Esophagus squamous epithelium (tissue), 5 donors: ENCODE measurements at places on chromosomes 5 and 9.

- DNase-seq: no peak
- H3K27me3 ChIP-seq: no peaks in the 10 kb centered on the region
- H3K36me3 ChIP-seq: no peaks in the 10 kb centered on the region
- H3K4me3 ChIP-seq: peak overlapping the region; percentile 80
- peaks cover 32% of the 10 kb centered on the region for H3K4me1 ChIP-seq
These were observed 705 bp downstream of the SEPTIN8 start for GRCh38 chr5:132776131-132776937.

DNA sequence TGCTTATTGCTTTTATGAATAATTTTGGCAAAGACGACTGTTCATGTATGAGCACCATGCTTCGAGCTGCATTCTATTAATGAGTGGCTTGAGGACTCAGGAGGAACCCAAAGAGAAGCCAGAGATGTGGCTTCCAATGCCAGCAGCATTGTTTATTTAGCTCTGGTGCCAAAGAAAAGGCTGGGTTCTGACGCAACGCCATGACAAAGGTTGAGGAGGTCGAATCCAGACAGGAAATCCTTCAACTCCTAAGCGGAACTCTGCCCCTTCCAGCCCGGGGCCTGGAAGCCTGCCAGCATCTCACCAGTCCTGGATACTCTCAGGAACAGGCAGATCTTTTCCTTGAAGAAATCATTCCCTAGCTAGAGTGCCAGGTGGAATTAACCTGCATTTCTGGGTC lies 104.4 kb downstream of the ARHGAP26 start:
- DNase-seq: no peak
- H3K36me3 ChIP-seq: no peaks in the 10 kb centered on the region
- H3K4me1 ChIP-seq: peaks cover 60% of the 10 kb centered on the region
- H3K27me3 ChIP-seq: no peaks in the 10 kb centered on the region

DNA sequence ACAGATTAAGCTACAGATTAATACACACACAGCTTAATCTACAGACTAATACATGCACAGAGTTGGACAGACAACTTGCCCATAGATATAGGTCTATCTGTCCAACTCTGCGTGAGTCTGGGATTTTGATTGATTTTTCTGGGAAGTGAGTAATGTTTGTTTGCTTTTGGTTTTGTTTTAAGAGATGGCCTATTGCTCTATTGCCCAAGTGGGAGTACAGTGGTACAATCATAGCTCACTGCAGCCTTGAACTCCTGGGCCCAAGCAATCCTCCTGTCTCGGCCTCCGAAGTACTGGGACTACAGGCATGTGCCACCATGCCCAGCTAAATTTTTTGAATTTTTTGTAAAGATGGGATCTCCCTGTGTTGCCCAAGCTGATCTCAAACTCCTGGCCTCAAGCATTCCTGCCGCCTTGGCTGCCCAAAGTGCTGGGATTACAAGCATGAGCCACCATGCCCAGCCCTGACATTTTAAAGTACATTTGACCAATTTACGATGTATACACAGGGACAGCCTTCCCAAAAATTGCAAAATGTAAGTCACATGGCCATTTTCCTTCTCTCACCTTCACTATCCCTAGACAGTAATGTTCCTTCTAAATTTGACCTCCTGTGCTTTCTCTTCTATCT lies 50.8 kb downstream of the PAPPA start:
- H3K4me3 ChIP-seq: no peak overlapping the region
- no peaks in the 10 kb centered on the region for H3K27me3 ChIP-seq
- no peak for DNase-seq
- H3K27ac ChIP-seq: no peak overlapping the region

- DNase-seq: no peak
- H3K36me3 ChIP-seq: no peaks in the 10 kb centered on the region
- H3K27ac ChIP-seq: no peak overlapping the region
- H3K27me3 ChIP-seq: no peaks in the 10 kb centered on the region
These were observed 347.1 kb downstream of the ARHGEF28 start for GRCh38 chr5:73973135-73973534.

GRCh38 chr9:9352877-9353481 lies 1259.8 kb downstream of the PTPRD start:
- no peaks in the 10 kb centered on the region for H3K4me1 ChIP-seq
- no peaks in the 10 kb centered on the region for H3K27me3 ChIP-seq
- no peak overlapping the region for H3K27ac ChIP-seq
- no peak overlapping the region for H3K4me3 ChIP-seq
- no peak for DNase-seq
- H3K36me3 ChIP-seq: no peaks in the 10 kb centered on the region

- no peak overlapping the region for H3K4me3 ChIP-seq
- H3K4me1 ChIP-seq: no peaks in the 10 kb centered on the region
- no peak overlapping the region for H3K27ac ChIP-seq
- H3K36me3 ChIP-seq: no peaks in the 10 kb centered on the region
- no peak for DNase-seq
These were observed 210.1 kb upstream of the SLC24A2 start for GRCh38 chr9:19998823-19999455.

DNA sequence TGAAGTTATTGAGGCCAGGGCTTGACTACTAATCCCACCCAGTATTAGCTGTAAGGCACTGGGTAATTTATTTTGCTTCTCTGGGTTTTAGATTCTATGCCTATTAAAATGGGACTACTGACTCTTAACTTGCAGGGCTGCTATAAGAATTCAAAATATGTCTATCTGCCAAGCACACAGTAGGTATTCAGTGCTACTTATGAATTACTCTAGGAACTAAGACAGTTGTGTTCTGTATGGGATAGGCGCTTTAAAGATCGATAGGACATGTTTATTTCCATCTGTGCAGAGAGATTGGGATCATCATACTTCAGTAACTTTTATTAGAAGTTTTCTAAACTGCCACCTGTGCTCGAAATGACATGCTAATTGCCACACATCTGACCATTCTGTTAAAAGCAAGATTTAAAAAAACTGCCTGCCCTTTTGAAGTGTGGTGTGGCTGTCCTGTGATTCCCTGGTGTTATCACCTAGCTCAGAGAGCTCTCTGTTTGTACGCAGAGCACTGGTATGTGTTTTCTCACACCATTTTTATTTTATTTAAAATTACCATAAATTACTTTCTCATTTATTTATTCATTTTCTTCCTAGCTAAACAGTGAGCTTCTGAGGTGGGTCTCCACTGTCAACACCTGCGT lies 58.7 kb downstream of the FYB1 start:
- no peaks in the 10 kb centered on the region for H3K27me3 ChIP-seq
- DNase-seq: no peak
- H3K36me3 ChIP-seq: no peaks in the 10 kb centered on the region
- H3K4me1 ChIP-seq: peaks cover 8% of the 10 kb centered on the region
- no peak overlapping the region for H3K27ac ChIP-seq

GRCh38 chr9:129199044-129199435 lies 21.0 kb upstream of the IER5L start:
- DNase-seq: no peak
- H3K36me3 ChIP-seq: no peaks in the 10 kb centered on the region
- H3K4me3 ChIP-seq: no peak overlapping the region
- H3K27ac ChIP-seq: peak overlapping the region; percentile 52

DNA sequence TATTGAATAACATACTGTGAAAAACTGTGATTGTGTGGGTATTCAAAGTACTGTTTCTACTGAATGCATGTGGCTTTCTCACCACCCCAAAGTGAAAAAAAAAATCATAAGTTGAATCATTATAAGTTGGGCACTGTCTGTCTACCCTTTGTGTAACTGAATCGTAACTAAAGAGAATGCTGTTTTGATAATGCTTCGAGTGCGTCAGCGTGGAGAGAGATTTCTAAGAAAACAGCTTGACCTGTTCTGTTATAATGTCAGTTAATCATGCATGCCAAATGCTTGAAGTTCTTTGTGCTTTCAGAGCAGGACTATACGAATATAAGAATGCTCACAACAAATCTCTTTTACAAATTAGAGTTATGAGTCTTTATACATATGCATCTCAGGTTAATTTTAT lies 148.8 kb upstream of the SGCD start:
- H3K27ac ChIP-seq: no peak overlapping the region
- no peaks in the 10 kb centered on the region for H3K4me1 ChIP-seq
- H3K27me3 ChIP-seq: no peaks in the 10 kb centered on the region
- DNase-seq: no peak
- no peak overlapping the region for H3K4me3 ChIP-seq

GRCh38 chr5:28810751-28811136 lies 1772.4 kb upstream of the CDH9 start:
- H3K4me3 ChIP-seq: no peak overlapping the region
- no peak for DNase-seq
- H3K36me3 ChIP-seq: no peaks in the 10 kb centered on the region
- no peak overlapping the region for H3K27ac ChIP-seq
- H3K4me1 ChIP-seq: no peaks in the 10 kb centered on the region

GRCh38 chr5:62385816-62386400 lies 17.8 kb downstream of the DIMT1 start:
- H3K4me3 ChIP-seq: no peak overlapping the region
- peak overlapping the region; percentile 74 for H3K27ac ChIP-seq
- H3K27me3 ChIP-seq: no peaks in the 10 kb centered on the region
- H3K4me1 ChIP-seq: peaks cover 47% of the 10 kb centered on the region
- no peak for DNase-seq

- H3K4me1 ChIP-seq: no peaks in the 10 kb centered on the region
- no peaks in the 10 kb centered on the region for H3K36me3 ChIP-seq
- no peak overlapping the region for H3K27ac ChIP-seq
- no peaks in the 10 kb centered on the region for H3K27me3 ChIP-seq
- no peak for DNase-seq
- H3K4me3 ChIP-seq: no peak overlapping the region
These were observed 380.9 kb upstream of the MEF2C start for GRCh38 chr5:89263846-89264245.

- H3K27ac ChIP-seq: no peak overlapping the region
- H3K36me3 ChIP-seq: no peaks in the 10 kb centered on the region
- no peak overlapping the region for H3K4me3 ChIP-seq
These were observed 49.2 kb downstream of the ROR2 start for GRCh38 chr9:91900797-91901177.

GRCh38 chr9:133369933-133370332 lies 5.9 kb downstream of the SURF4 start:
- no peak for DNase-seq
- H3K4me3 ChIP-seq: no peak overlapping the region
- peaks cover 69% of the 10 kb centered on the region for H3K4me1 ChIP-seq
- peak overlapping the region; percentile 54 for H3K27ac ChIP-seq
- peaks cover 17% of the 10 kb centered on the region for H3K36me3 ChIP-seq
- H3K27me3 ChIP-seq: no peaks in the 10 kb centered on the region

DNA sequence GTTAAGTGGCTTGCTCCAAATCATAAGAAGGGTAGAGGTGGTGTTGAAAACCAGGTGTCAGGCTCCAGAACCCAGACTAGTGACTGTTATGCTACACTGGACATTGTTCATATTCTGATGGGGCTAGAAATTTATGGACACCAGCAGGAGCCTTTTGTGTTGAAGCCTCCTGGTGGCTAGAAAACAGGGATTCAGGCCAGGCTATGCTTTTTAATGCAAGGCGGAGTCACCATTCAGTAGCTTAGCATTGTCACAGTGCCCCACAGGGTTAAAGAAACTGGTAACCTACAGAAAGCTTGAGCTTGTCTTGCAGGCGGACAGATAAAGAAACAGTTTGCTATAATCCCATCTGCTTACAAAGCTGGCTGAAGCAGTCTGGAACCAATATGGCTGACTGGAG lies 23.0 kb upstream of the GOLM1 start:
- no peak overlapping the region for H3K27ac ChIP-seq
- no peaks in the 10 kb centered on the region for H3K27me3 ChIP-seq
- no peak for DNase-seq
- no peaks in the 10 kb centered on the region for H3K36me3 ChIP-seq
- no peaks in the 10 kb centered on the region for H3K4me1 ChIP-seq

DNA sequence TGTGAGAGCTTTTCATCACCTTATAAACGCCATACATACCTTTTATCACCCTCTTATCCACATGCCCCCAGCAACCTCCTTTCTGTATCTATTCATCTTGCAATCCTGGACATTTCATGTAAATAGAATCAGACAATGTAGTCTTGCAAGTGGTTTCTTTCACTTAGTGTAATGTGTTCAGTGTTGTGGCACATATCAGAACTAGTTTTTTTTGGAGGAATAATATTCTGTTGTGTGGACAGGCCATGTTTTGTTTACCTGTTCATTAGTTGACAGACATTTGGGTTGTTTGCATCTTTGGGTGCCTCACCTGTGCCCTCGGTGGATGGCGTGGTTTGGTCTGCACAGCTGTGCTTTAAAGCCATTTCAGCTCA lies 1.3 kb downstream of the SQSTM1 start:
- DNase-seq: no peak
- peaks cover 36% of the 10 kb centered on the region for H3K36me3 ChIP-seq
- H3K4me3 ChIP-seq: peak overlapping the region; percentile 76
- no peaks in the 10 kb centered on the region for H3K27me3 ChIP-seq
- peak overlapping the region; percentile 98 for H3K27ac ChIP-seq

DNA sequence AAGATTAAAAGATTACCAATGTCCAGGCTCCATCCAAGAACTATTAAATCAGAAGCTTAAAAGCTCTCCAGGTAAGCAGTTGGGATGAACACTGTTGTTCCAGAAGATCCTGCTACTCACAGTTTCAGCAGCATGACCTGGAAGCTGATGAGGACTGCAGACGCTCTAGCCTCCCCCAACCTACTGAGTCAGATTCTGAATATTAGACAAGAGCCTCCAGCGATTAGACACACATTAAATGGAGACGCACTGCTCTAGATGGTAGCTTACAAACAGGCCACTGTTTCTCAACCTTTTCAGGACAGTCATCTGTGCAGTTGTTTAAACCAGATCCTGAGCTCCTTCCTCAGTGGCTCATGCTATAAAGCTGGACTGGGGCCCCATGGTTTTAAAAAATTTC lies 54.3 kb downstream of the MTMR12 start:
- H3K4me1 ChIP-seq: peaks cover 23% of the 10 kb centered on the region
- no peak overlapping the region for H3K27ac ChIP-seq
- no peaks in the 10 kb centered on the region for H3K27me3 ChIP-seq
- H3K4me3 ChIP-seq: no peak overlapping the region
- H3K36me3 ChIP-seq: peaks cover 86% of the 10 kb centered on the region
- no peak for DNase-seq

DNA sequence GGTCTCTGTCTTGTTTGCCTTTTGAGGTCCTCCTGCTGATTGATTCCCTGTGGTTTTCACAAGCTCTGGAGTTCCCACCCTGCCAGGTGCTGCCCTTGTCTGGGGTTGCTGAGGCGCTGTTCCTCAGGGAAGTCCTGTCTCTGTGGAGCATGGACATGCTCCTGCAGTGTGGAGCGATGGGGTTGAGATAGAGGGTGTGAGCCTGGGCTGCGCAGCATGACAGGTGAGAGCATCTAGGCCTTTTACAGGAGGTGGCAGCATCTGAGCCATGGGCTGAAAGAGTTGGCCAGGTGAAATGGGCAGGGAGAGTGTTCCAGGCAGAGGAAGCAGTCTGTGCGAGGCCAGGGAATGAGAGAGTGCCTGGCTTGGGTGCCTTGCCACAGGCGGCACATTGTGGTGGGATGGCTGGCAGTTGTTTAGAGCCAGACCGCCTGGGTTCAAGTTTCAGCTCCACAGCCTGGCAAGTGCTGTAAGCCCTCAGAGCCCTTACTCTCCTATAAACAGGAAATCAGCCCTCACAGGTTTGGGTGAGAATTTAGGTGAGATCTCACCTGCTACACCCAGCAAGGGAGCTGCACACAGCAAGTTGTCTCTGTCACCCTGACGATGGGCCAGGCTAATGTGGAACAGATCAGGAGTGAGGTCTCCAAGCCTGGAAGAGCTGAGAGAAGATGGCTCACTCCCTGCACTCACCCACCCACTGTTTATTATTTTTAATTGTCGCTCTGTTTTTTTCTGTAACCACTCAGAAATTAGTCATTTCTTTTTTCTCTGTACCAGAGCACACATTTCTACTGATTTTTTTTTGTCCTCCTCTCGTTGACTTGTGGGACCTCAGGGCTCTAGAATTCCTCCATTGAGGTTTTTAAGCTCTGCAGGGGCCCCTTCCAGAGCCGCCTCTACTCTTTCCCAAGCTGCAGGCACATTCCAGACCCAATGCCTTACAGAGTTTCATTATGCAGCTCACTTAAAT lies 19.6 kb downstream of the TCOF1 start:
- no peak for DNase-seq
- no peaks in the 10 kb centered on the region for H3K27me3 ChIP-seq
- H3K27ac ChIP-seq: no peak overlapping the region
- no peak overlapping the region for H3K4me3 ChIP-seq
- H3K36me3 ChIP-seq: peaks cover 100% of the 10 kb centered on the region
